ENCODE measurements at places on chromosomes 11 and 22.

DNA sequence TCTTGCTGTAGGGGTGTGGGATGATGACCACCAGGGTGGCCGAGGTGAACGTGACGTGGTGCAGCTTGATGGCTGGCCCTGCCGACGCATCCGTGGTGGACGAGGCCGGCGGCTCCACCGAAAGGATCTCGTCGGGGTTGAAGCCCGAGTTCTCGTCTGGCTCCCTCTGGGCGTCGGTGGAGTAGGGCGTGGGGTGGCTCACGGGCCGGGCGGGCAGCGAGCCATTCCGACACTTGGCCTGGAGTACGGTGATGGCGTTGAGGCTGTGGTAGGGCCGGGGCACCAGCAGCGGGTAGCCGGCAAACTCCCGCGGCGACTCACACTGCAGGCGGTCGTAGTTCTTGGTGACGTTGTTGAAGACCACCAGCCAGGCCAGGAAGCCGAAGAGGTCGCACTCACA lies 52.7 kb downstream of the ELFN2 start:
- DNase-seq: no peak

DNA sequence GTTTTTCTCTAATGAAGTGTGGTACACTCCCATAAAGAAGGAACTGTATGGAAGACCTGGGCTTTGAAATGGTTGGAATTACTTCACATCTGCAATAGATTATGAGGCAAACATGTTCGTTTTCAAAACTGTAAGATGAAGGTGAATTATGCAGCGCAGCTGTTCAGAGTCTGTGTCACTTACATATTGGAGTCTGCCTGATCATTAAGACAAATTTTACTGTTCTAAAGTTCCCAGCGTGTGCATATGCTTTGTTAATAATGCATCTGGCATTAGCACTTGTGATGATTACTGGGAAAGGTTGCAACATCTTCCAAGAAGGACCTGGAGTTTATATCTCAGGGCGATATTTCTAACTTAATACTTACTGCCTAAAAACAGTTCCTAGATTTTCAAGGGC lies 255.2 kb upstream of the ZC3H12C start:
- peak; percentile 7 for DNase-seq

- DNase-seq: peak; percentile 24
Measured at GRCh38 chr11:126197277-126197939, 14.0 kb downstream of the RPUSD4 start.

DNA sequence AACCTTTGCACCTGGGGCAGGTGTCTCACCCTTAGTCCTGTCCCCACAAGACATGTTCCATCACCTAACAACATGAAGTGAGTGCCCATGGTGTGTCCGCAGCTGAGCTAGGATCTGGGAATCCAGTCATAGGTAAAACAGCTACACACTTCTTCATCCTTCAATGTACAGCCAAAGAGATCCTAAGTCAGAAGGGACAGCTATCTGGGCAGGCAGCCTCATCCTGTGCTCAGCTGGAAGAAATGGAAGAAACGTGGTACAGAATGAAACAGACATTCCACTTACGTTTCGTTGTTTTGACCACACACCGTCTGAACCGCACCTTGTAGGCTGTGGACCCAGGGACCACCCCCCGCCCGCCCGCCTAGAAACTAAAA lies 30.8 kb downstream of the PDGFB start:
- no peak for DNase-seq

DNA sequence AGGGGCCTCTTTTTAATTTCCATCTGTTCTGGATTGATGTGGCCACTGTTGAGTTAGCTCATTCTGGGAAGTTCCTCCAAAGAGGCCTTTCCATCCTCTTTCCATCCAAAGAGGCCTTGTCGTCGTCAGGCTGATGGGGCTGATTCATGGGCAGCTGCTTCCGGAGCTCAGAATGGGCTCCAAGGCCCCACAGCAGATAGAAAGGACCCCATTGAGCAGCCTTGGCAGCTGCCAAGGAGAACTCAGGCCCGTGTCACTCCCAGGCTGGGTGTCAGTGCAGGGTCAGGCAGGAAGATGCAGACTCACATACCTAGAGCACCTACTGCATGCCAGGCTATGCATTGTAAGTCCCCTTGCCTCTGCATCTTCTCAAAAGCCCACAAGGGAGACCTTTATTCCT lies 524.1 kb downstream of the MIAT start:
- DNase-seq: no peak

GRCh38 chr11:24253237-24253760 lies 243.6 kb upstream of the LUZP2 start:
- DNase-seq: peak; percentile 60

GRCh38 chr11:1138097-1138496 lies 19.7 kb upstream of the MUC5AC start:
- peak; percentile 13 for DNase-seq

DNA sequence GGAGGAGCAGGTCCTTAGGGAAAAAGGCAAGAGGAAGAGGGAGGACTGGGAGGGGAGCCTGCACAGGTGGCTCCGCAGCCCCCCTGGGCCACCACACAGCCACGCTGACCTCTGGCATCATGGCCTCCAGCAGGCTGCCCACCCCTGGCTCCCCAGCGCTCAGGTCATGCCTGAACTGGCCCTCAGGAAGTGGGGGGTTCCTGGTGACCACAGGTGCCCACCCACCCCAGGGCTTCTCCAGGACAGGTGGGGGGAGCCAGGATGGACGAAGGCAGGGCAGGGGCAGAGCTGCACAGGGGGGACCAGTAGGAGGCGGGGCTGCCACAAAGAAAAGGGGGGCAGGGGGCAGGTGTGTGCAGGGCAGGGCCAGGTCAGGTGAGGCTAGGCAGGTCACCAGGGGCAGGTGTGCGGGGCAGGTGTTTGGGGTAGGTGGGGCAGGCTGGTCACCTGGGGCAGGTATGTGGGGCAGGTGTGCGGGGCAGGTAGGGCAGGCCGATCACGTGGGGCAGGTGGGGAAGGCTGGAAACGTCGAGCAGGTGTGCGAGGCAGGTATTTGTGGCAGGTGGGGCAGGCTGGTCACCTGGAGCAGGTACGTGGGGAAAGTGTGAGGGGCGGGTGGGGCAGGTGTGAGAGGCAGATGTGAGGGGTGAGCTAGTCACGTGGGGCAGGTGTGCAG lies 997 bp downstream of the DEAF1 start:
- no peak for DNase-seq

- DNase-seq: no peak
Measured at GRCh38 chr11:33256813-33257159, 395 bp upstream of the HIPK3 start.

GRCh38 chr11:23840872-23841271 lies 656.0 kb upstream of the LUZP2 start:
- no peak for DNase-seq

- no peak for DNase-seq
Measured at GRCh38 chr22:39663751-39664150, 93.2 kb downstream of the CACNA1I start.

GRCh38 chr11:102757823-102758549 lies 22.4 kb downstream of the MMP10 start:
- DNase-seq: peak; percentile 38

- peak; percentile 79 for DNase-seq
Measured at GRCh38 chr11:125348674-125349309, 147.3 kb downstream of the FEZ1 start.
